ENCODE measurements at places on chromosomes 7 and 10.

- DNase-seq, result no peak
These were observed 32.9 kb downstream of the TACC2 start for GRCh38 chr10:122021828-122022227.

DNA sequence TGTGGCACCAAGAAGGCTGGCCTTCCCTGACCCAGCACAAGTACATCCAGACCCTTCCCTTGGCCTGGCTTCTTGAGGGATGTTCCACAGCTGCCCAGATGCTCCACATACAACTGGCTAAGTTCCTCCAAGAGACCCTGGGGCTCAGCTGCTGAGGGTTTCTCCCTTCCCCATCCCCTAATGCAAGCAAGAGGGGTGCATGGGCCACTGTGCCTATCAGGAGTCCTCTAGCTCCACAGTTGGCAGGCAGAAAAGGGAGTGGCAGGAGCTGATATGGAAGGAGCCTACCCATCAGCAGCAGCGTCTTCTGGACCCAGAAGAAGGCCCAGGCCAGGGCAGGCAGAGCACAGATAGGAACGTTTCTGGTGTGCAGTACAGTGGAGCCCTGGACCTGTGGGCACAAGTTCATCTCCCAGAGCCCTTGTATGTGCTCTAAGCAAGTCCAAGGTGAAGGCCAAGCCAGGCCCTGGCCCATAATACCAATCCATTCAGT, 26.2 kb downstream of the VSIR start:
- no peak for DNase-seq

DNA sequence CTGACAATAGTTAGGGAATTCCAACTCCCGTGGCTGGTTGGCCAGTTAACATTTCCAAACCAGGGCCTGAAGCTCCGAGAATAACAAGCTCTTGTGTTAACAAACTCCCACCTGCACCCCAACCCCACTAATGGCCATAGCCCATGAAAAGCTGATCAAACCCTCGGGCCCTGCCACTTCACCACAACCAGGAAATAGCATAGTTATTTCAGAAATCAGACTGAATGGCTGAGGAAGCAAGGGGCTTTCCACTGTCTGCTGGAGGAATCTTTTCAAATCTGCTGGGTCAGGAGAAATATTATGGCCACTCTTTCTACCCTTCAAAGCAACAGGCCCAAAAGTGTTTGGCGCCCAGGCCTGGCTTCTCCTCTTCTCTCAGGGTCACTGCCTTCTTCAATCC, 145.6 kb downstream of the GLCCI1 start:
- DNase-seq, result peak; percentile 14

DNA sequence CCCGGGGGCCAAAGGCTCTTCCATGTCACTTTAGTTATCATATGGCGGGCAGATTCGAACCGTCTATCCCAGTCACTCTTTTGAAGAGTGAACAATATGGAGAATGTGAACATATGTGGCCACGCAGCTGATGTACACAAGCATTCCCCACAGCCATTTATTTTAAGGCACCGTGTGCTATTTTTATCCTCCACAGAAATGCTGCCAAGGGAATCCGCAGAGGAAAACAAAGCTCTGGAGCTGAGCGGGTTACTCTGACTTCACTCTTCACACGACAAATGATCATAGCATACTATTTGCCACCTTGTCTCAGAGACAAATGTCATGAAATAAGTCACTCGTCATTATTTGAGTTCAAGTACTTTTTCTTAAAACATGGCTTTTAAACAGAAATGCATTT, 100.3 kb downstream of the CTBP2 start:
- DNase-seq, result no peak

DNA sequence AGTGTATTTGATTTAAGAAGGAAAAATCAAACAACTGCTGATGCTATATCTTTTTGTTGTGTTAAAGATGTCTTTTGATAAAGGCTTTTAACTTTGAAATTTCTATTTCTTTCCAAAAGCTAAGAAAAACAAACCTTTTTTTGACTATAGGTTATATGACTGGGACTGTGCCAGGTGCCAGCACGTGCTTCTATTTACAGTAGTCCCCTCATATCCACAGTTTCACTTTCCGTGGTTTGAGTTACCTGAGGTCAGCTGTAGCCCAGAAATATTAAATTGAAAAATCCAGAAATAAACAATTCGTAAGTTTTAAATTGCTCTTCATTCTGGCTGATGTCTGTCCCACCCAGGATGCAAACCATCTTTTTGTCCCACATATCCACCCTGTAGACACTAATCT, 104.3 kb downstream of the BBS9 start:
- no peak for DNase-seq

- no peak for DNase-seq
These were observed 95.0 kb upstream of the AGBL3 start for GRCh38 chr7:134891262-134891695.

- no peak for DNase-seq
These were observed 125.8 kb downstream of the ELMO1 start for GRCh38 chr7:37322831-37323230.

- no peak for DNase-seq
These were observed 314.5 kb upstream of the SEMA3C start for GRCh38 chr7:81233208-81233940.

- DNase-seq, result no peak
These were observed 65.6 kb downstream of the ITIH5 start for GRCh38 chr10:7601023-7601656.

DNA sequence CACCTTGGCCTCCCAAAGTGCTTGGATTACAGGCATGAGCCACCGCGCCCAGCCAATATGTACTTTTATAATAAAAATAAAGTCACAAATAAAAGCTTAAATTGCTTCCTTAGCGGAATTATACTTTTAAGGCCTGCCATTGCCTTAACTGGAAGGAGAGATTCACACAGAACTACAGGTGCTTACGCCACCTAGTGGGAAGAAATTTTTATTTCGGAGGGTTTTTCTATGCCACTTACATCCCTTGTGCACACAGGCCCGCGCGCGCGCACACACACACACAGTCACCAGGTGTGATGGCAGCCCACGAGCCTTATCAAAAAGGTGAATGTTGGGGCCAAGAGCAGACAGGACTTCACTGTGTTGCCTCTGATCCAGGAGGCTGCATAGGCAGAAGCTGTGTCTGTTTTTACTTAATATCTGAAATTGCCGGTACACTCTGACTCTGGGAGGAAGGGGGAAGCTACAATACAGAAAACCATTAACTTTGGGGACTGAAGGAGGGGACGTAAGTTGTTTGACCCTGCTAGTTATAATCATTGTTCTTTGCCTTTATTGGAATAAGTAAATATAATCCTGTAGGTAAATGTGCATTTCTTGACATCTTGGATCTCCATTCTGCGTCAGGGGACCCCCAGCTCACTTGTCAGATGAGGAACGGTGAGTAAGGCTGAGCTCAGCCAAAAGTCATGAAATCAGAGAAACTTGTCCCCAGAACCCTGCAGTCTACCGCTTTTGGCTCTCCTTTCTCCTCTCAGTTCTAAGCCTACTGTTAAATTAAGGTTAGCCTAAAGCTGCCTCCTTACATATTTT, 87.1 kb downstream of the SLC16A9 start:
- DNase-seq, result peak; percentile 19

- no peak for DNase-seq
These were observed 125.3 kb downstream of the DYNC1I1 start for GRCh38 chr7:95897557-95898251.

- no peak for DNase-seq
These were observed 11.0 kb upstream of the CLCN1 start for GRCh38 chr7:143304938-143305337.

GRCh38 chr7:80612880-80613279, 25.6 kb upstream of the CD36 start:
- DNase-seq, result no peak

- no peak for DNase-seq
These were observed 113.6 kb downstream of the ADCY1 start for GRCh38 chr7:45687721-45688120.

GRCh38 chr10:112952282-112953173, 2.5 kb downstream of the TCF7L2 start:
- no peak for DNase-seq

- DNase-seq, result no peak
These were observed 78.9 kb downstream of the ANLN start for GRCh38 chr7:36468370-36469101.

DNA sequence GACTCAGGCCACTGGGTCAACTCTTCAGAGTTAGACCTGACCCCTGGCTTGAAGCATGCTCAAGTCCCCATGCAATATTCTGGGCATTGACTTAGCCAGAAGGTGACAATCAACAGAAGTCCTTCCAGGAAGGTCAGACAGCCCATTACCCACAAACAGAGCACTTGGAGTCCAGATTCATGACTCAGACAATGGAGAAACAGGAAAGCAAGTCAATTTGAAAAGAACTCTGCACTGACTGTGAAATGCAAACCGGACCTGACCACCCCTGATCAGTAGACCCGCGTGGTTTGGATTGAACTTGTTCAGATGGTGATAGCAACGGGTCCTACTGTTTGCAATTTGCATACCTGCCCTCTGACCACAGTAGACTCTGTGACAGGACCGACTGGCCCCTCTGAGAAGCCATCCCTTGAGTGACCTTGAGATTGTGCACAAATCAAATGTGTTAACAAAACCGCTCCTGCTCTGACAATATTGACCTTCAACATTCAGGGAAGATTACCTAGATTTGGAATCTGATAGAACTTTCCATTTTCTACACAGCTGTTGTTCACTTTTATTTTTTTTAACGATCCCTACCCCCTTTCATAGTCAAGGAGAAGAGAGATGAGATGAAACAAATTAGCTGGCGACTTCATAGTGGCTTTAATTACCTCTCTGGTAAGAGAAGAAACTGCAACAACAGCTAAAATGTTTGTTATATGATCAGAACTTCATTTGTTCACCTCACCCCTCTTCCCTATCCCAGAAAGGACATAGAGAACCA, 138.7 kb downstream of the NRP1 start:
- DNase-seq, result no peak

Measured in naive B cell (primary cell).